Activated CD4-positive, alpha-beta T cell treated with anti-CD3 and anti-CD28 coated beads, Interleukin-2, amount 10 ng/mL, durations not matched to agents 24 days and 14 days (primary cell): ENCODE measurements at places on chromosomes 3 and 15.

- DNase-seq = no peak
Observed at GRCh38 chr3:179526989-179527391, 35.7 kb upstream of the ACTL6A start.

DNA sequence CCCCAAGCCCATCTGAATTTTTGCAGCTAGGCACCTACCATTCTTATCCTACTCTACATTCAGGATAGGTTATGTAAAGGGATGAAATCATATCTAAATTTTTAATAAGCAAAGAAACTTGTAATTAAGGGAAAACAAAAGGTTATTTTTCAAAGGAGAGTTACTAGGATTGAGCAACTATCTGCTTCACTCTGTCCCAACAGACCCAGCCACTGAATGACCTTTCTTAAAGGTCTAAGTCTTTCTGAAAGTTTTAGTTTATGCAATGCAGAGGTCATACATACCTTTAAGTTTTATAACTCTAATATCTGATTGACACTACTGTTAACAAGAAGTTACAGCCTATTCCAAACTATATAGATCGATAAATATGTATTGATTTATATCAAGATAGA is 209.2 kb upstream of the CTNNB1 start:
- no peak for DNase-seq

- DNase-seq = no peak
Observed at GRCh38 chr3:12705374-12705926, 41.5 kb upstream of the RAF1 start.

GRCh38 chr15:74622758-74623157 is 7.1 kb downstream of the CLK3 start:
- DNase-seq = no peak

GRCh38 chr3:187912007-187912406 is 166.7 kb upstream of the BCL6 start:
- no peak for DNase-seq

DNA sequence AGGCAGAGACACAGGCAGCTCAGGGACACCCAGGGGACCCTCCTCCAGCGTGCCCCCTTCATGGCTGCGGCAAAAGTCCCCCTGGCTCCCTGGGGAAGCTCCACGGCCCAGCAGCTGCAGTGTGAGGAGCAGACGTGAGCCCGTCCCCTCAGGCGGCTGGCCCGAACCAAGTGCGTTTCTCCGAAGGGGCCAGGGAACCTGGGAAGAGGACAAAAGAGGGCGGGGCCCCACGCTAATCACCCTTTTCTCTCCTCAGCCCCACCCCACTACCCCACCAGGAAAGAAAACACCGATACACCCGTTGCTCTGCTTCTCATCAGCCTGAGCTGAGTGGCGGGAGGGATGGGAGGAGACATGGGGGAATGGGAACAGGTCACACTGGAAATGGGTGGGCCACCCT is at the start of gene MUC4:
TSS of gene MUC4 (minus strand) at position 174 of the 400 bp plus-strand sequence. CDS start at position 62, 112 bp downstream.
- DNase-seq = no peak

- no peak for DNase-seq
Observed at GRCh38 chr3:76699846-76700245, 340.1 kb upstream of the ROBO2 start.

DNA sequence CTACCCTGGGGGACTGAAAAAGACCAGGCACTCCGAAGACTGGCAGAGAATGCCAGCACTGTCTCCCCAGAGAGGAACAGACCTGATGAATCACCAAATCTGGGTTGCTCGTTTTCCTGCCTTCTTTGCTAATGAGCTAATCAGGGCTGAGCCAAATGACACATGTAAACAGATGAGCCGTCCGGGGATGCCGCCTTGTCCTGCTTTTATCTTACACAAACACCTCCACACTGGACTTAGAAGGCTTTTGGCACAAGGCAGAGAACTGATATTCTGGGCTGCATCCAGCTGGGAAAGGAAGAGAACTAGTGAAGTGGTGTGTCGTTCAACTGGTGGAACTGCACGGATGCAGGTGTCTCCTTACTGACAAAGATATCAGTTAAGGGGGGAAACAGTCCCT is 88.1 kb downstream of the MECOM start:
- DNase-seq = no peak
